NCI-H82 (cell line): ENCODE measurements at places on chromosomes 7 and 10.
A peak's percentile ranks its signal among the peaks of the same experiment; 100 is the strongest.

DNA sequence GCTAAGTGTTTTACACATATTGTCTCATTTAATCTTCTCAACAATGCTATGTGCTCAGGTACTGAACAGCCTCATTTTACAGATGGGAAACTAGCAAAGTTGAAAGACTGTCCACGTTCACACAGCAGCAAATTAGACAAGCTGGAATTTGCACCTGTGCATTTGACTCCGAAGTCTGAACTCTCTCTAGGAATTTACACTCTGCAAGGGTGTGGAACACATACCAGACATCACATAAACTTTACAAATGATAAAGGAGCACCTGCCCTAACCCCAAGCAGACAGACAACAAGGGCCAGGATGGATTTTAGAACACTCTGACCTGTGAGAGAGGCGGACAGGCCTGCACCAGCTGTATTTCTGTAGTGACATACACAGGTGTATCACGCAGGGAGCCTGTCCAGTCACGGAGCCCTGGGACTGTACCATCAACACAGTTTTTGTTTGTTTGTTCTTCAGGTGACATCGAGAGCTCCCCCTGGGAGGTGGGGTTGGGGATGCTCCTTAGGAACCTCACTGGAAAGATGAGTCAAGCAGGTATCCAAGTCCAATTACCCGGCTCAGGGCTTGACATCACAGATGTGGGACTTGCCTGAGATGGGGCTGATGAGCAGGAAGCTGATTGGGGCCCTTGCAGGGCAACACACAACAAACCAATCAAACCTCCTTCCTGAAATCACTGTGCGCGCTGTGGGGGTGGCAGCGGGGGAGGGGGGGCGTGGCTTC, 31.0 kb downstream of the MKI67 start:
- DNase-seq: peak; percentile 29

DNA sequence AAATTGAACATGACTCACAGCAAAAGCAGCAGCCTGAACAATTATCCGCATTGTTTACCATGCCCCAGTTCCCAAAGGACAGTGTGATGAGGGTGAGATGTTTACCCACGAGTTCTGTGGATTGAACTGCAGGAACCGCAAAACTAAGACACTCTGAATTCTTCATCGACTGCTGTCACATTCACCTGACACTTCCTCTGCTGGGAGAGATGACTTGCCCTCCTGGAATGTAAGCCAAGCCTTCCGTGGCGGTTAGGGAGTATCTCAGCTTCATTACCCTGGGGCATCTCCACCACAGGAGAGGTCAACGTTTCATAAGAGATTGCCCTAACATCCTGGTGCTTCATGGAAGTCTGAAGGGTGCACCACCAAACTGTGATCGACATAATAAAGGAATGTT, 374.6 kb upstream of the ADARB2 start:
- no peak for DNase-seq

DNA sequence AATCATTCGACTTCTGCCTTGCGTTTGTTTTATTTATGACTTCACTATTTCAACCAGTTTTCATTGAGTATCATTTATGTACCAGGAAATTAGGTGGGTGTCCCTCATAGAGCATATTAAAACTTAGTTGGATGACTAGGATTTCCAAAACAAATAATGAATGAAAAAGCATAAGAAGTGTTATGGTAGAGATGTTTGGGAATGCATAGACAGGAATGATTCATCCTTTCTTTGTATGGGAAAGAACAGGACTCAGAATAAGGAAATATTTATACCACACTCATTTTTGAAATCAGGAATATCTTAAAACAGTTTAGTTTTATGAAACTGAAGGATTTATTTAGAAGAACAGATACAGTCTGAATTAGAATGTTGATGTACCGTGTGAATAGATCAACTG, 315.7 kb downstream of the EXOC4 start:
- no peak for DNase-seq

DNA sequence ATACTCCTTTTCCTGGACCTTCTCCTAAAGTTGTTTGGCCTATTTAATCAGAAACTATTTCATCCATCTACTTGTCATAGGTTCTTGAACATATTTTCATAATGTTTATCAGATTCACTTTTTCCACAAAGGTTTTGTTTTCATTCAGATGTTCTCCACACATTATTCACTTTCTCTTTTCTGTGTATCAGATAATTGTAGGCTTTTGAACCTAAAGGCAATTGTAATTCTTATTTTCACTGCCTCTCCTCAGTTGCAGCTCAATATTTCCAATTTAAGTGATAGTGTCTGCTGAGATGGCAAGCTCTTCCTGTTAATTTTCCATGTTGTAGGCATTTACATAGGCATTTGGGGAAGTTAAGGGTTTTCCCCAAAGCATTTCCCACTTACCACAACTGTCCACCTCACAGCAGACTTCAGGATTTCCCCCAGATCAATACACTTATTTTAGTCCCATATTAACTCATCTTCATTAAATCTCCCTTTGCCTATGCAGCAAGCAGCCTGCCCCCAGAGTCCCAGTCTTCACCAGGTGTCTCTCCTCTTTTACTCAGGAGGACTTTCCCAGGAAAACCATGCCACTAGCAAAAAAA, 12.3 kb upstream of the IKZF1 start:
- DNase-seq: no peak

DNA sequence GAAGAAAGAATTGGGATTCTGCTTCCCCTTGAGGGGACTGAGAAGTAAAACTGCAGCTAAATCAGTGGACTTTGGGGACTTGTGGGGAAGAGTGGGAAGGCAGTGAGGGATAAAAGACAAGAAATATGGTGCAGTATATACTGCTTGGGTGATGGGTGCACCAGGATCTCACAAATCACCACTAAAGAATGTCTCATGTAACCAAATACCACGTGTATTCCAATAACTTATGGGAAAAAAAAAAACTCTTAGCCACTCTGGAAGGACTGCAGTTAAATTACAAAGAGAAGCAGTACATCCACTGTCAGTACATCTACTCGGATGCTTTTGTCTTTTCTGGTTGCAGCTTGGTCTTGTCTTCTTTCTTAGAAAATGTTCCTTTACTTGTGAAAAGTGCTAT, 27.4 kb upstream of the GOT1 start:
- DNase-seq: no peak

- DNase-seq: no peak
Observed at GRCh38 chr7:13532028-13532753, 457.3 kb downstream of the ETV1 start.

GRCh38 chr7:132656846-132657776, 80.8 kb upstream of the PLXNA4 start:
- DNase-seq: peak; percentile 66

GRCh38 chr7:142859411-142859810, 4.5 kb downstream of the EPHB6 start:
- DNase-seq: no peak
